Regular cardiac myocyte (primary cell): ENCODE measurements at places on chromosomes 2 and 18. TPM values are rescaled to one million over a fixed set of nuclear protein-coding genes. Genes with fewer than 3 reads are reported as not detected.

TWIST2 gene
- 13.4 and 19.4 TPM in 2 replicates for total RNA-seq

MFF gene
- 51.8 and 102 TPM in 2 replicates for total RNA-seq

ANO7 gene
- 0.38 and 0.85 TPM in 2 replicates for total RNA-seq

KIF1A gene
- total RNA-seq, result under 0.01 TPM in 1 of 2 replicates, not detected in the other

CRIM1 gene
- total RNA-seq, result 486 and 660 TPM in 2 replicates

MC2R gene
- total RNA-seq, result not detected in 2 replicates

DSC3 gene
- under 0.01 and 0.19 TPM in 2 replicates for total RNA-seq

LYPD6 gene
- total RNA-seq, result under 0.01 and 0.77 TPM in 2 replicates

POTEC gene
- under 0.01 TPM in 2 replicates for total RNA-seq

OR6B2 gene
- not detected in 2 replicates for total RNA-seq
